Thoracic aorta (tissue), 2 donors: ENCODE measurements at places on chromosomes 5 and 9. TPM values are rescaled to one million over a fixed set of nuclear protein-coding genes. Genes with fewer than 3 reads are reported as not detected.

DNA sequence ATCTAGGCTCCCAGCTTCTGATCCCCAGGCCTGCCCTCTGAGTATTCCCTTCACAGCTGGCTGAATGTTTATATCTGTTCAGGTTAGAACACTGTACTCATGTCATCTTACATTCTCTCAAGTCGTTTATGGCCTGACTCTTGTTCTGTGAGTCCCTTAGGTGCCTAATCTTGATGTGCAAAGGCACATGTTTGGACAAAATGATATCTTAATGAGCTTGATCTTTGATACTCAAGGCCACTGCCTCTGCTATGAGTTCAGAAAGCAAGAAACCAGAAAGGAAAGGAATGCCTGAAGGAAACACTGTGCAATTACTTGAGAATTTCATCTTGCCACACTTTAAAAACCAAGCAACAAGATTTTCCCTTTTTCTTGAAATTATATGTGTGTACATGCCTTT lies 391.8 kb upstream of the ZNF608 start:
- H3K27ac ChIP-seq = no peak overlapping the region
- no peaks in the 10 kb centered on the region for H3K27me3 ChIP-seq
- H3K4me3 ChIP-seq = no peak overlapping the region
- DNase-seq = no peak
- no peaks in the 10 kb centered on the region for H3K36me3 ChIP-seq

- DNase-seq = no peak
- H3K4me3 ChIP-seq = no peak overlapping the region
- no peaks in the 10 kb centered on the region for H3K27me3 ChIP-seq
- no peaks in the 10 kb centered on the region for H3K36me3 ChIP-seq
- no peak overlapping the region for H3K27ac ChIP-seq
Measured at GRCh38 chr5:33240558-33240957, 200.2 kb upstream of the TARS1 start.

GRCh38 chr9:136494012-136494411 lies 11.2 kb upstream of the SEC16A start:
- no peak overlapping the region for H3K4me3 ChIP-seq
- DNase-seq = no peak
- H3K27ac ChIP-seq = no peak overlapping the region
- no peaks in the 10 kb centered on the region for H3K4me1 ChIP-seq
- peaks cover 31% of the 10 kb centered on the region for H3K36me3 ChIP-seq

- H3K4me1 ChIP-seq = peaks cover 12% of the 10 kb centered on the region
- peak overlapping the region; percentile 81 for H3K4me3 ChIP-seq
- no peak for DNase-seq
- H3K36me3 ChIP-seq = no peaks in the 10 kb centered on the region
Measured at GRCh38 chr5:160312960-160313727, 780 bp upstream of the CCNJL start.

The ACSL6 gene
- total RNA-seq = 1.6 TPM

DNA sequence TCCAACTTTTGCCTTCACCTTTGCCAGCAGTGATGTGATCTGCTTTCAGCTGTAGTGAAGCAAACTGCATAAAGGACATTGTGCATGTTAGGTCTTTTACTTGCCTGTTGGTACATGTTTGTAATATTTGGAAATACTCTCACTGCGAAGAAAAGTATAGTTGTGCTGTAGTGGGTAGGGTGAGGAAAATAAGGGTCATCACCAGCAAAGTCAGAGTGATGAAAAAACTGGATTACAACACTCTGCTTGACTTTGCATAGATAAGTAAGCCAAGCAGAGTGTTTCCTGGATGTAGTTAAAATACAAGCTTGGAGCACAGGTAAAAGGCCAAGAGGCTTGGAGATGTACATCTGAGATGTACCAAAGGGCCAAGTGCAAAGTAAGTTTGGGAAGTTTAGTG lies 16.7 kb downstream of the TGFBR1 start:
- peaks cover 40% of the 10 kb centered on the region for H3K4me1 ChIP-seq
- no peaks in the 10 kb centered on the region for H3K36me3 ChIP-seq
- H3K27ac ChIP-seq = no peak overlapping the region
- no peaks in the 10 kb centered on the region for H3K27me3 ChIP-seq
- no peak overlapping the region for H3K4me3 ChIP-seq

DNA sequence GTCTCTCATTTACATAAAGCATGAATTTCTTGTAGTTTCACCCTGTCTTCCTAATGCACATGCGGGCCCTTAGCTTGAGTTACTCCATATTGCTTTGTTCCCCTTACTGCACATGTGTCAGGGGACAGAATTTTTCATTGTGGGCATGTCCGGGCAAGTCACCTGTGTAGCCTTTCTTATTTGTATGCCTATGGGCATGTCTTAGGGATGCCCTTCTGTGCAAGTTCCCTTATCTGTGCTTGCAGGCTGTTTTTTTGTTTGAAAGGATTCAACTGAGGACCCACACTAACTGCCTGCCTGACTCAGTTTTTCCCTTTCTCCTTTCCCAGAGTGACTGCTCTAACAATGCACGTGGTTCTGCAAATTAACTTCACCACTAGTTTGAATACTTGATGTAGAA lies 161.7 kb downstream of the YTHDC2 start:
- no peaks in the 10 kb centered on the region for H3K4me1 ChIP-seq
- no peaks in the 10 kb centered on the region for H3K27me3 ChIP-seq
- no peak overlapping the region for H3K27ac ChIP-seq
- no peaks in the 10 kb centered on the region for H3K36me3 ChIP-seq
- H3K4me3 ChIP-seq = no peak overlapping the region
- no peak for DNase-seq

DNA sequence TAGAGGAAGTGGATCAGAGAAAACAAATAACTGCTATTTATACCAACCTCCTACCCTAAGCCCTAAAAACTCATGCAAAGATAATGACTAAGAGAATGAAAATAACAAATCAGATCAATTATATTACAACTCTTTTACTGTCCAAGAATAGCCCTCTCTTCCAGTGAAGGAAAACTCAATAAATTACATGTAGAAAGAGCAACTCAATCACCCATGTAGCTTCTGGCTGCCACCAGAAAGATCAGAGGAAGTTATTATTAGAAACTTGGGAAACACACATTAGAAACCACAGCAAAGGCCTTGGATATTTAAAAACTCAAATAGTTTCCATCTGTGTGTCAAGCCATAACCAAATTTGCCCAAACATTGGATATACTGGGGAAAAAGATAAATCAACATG lies 134.0 kb upstream of the TARS1 start:
- no peak for DNase-seq
- H3K27me3 ChIP-seq = no peaks in the 10 kb centered on the region
- H3K36me3 ChIP-seq = no peaks in the 10 kb centered on the region

DNA sequence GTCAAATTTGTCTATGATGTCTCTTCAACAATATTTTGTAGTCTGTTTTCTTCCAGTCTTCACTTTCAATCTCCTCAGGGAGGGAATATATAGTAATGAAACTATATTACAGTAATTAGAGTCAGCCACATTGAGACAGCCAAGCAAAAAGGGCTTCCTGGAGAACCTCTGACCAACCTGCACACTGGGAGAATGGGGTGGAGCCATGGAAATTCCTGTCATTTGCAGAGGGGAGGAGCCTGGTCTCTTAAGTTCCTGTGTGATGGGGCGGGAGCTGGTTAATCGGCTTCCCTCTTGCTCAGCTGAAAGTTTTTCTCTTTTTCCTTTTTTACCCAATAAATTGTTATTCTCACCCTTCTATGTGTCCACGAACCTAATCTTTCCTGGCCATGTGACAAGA lies 1220.0 kb downstream of the PTPRD start:
- no peak for DNase-seq
- H3K36me3 ChIP-seq = no peaks in the 10 kb centered on the region
- no peaks in the 10 kb centered on the region for H3K27me3 ChIP-seq
- H3K4me1 ChIP-seq = no peaks in the 10 kb centered on the region

The SVEP1 gene
- total RNA-seq = 53.6 TPM

DNA sequence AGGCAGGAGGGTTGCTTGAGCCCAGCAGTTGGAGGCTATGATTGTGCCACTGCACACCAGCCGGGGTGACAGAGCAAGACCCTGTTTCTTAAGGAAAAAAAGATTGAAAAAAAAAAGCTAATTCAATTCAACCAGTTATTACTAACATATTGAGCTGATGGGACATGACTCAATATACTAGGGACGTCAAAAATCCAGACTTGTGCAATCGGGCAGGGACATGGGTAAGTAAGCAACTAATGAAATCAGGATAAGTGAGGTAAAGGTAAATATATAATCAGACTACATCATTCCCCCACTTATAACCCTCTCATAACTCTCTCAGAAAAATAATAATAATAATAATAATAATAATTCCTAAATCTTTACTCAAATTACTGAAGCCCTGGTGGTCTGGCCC lies 975 bp upstream of the HAVCR1 start:
- no peaks in the 10 kb centered on the region for H3K4me1 ChIP-seq
- H3K36me3 ChIP-seq = no peaks in the 10 kb centered on the region
- no peak overlapping the region for H3K4me3 ChIP-seq
- no peaks in the 10 kb centered on the region for H3K27me3 ChIP-seq
- no peak overlapping the region for H3K27ac ChIP-seq

DNA sequence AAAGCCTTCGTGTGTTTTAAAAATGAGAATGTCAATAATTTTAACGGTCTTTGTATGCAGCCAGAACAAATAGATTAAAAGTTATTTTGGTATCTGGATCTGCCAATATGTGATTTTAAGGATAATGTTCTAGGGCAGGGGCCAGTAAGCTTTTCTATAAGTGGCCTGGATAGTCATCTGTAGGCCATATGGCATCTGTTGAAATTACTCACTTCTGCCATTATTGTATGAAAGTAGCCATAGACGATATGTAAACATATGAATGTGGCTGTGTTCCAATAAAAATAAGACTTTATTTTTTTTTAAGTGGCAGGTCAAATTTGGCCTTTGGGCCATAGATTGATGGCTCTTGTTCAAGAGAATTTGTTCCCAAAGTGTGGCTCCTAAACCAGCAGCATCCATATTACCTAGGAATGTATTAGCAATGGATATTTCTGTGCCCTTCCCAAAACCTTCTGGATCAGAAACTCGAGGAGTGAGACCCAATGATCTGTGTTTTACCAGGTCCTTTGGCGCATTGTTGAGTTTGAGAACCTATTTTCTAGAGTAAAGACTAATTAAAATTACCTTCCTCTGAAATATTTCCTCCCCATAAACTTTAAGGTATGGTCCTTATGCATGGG lies 55.9 kb downstream of the C6 start:
- no peaks in the 10 kb centered on the region for H3K4me1 ChIP-seq
- no peaks in the 10 kb centered on the region for H3K36me3 ChIP-seq
- DNase-seq = no peak
- H3K4me3 ChIP-seq = no peak overlapping the region
- no peaks in the 10 kb centered on the region for H3K27me3 ChIP-seq

GRCh38 chr5:135714126-135714894 lies 120.2 kb upstream of the SLC25A48 start:
- no peak overlapping the region for H3K4me3 ChIP-seq
- no peak overlapping the region for H3K27ac ChIP-seq
- no peaks in the 10 kb centered on the region for H3K27me3 ChIP-seq
- H3K36me3 ChIP-seq = no peaks in the 10 kb centered on the region
- DNase-seq = no peak

DNA sequence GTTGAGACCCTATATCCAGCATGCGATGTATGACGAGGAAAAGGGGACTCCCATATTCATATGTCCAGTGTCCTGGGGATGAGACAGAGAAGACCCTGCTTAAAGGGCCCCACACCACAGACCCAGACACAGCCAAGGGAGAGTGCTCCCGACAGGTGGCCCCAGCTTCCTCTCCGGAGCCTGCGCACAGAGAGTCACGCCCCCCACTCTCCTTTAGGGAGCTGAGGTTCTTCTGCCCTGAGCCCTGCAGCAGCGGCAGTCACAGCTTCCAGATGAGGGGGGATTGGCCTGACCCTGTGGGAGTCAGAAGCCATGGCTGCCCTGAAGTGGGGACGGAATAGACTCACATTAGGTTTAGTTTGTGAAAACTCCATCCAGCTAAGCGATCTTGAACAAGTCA lies 17.1 kb downstream of the BTNL3 start:
- no peaks in the 10 kb centered on the region for H3K36me3 ChIP-seq
- H3K4me1 ChIP-seq = no peaks in the 10 kb centered on the region
- H3K27ac ChIP-seq = no peak overlapping the region
- H3K4me3 ChIP-seq = no peak overlapping the region

The ITK gene
- 8.2 TPM for total RNA-seq

The LCN1 gene
- not detected for total RNA-seq

GRCh38 chr5:175796536-175797499 lies 74.6 kb upstream of the CPLX2 start:
- H3K27ac ChIP-seq = no peak overlapping the region
- no peaks in the 10 kb centered on the region for H3K27me3 ChIP-seq
- H3K4me3 ChIP-seq = peak overlapping the region; percentile 49
- peaks cover 10% of the 10 kb centered on the region for H3K4me1 ChIP-seq
- no peak for DNase-seq

DNA sequence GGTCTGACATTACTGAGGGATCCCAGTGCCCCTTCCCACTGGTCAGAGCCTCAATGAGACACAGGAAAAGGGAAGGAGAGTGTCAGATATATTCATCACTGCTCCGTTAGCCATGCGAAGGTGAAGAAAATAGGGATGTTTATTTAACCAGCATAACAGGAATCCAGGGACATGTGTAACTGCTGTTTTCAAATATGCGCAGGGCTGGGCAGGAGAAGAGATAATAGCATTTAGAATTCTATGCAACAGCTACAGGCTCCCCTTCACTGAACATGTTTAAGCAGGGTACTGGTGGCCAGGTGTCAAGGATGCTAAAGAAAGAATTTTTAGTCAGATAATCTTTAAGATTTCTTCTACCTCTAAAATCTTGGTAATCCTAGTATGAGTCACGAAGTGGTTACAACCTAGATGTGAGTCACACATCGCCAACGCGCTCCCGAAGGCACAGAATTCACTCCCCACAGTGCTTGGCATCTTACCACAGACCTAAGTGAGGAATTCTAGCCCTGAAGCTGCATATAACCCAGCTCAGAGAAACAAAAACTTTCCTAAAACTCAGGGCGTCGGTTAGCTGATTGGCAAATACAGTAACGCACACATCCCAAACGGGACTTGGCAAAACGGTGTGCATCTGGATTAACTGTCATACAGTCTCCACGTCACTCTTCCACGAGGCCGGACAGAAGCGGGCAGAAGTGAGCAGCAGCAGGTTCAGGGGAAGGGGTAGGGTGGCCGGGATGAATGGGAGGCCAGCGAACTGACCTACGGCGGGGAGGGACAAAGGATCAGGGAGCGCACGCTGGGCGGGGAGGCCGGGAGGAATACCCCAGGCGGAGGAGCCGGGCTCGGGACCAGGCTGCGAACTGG lies 1.1 kb downstream of the CTNNAL1 start:
- H3K4me1 ChIP-seq = peaks cover 31% of the 10 kb centered on the region
- peak; percentile 66 for DNase-seq
- no peaks in the 10 kb centered on the region for H3K36me3 ChIP-seq
- peak overlapping the region; percentile 98 for H3K27ac ChIP-seq
- peak overlapping the region; percentile 94 for H3K4me3 ChIP-seq

- H3K4me3 ChIP-seq = no peak overlapping the region
- no peak overlapping the region for H3K27ac ChIP-seq
- no peaks in the 10 kb centered on the region for H3K4me1 ChIP-seq
- no peaks in the 10 kb centered on the region for H3K27me3 ChIP-seq
Measured at GRCh38 chr9:37184905-37185867, 64.8 kb downstream of the ZCCHC7 start.

The CEP72 gene
- 0.68 TPM for total RNA-seq
